ENCODE measurements at places on chromosomes 6 and 20.

DNA sequence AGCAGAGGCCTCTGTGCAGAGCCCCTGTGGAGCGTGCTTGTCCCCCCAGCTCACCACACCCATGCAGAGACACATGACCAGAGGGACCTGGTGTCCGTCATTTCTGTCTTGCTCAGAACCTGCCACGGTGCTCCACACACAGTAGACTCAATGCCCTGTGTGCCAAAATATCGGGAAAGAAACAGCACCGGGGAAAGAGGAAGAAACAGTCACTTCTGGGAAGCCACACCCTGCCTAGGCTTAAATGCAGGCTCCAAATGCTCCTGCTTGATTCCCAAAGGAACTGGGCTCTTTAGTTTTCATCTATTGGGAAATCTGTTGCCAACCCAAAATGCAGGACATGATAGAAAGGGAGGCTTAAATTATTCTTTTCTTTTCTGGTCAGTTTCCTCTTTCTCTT lies 503.9 kb downstream of the CD83 start:
- DNase-seq: no peak

- DNase-seq: no peak
Observed at GRCh38 chr6:109263873-109264700, 118.2 kb downstream of the CD164 start.

GRCh38 chr20:37342231-37343177 lies 3.4 kb upstream of the SRC start:
- DNase-seq: no peak

DNA sequence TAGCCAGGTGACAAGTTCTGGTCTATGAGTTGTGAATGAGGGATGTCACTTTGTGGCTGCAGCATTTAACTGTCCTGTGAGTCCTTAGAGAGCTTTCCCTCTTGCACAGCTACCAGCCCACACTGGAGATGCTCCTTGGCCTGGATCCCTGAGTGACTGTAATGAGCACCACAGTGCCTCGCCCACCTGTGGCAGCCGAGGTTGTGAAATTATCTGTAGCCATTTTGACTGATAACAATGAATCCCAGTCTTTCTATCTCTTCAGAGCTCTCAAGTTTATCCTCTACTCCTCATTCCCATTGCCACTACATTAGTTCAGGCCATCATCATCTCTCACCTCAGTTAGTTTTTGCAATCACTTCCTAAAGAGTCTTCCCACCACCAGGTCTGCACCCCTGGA lies 41.3 kb upstream of the BEND3 start:
- DNase-seq: no peak

Data from activated CD4-positive, alpha-beta T cell treated with anti-CD3 and anti-CD28 coated beads, Interleukin-2, amount 50 U/mL, for 4 hours (primary cell).